ENCODE measurements at places on chromosomes 3 and 15.
A peak's percentile ranks its signal among the peaks of the same experiment; 100 is the strongest.

- peak; percentile 49 for DNase-seq
Observed at GRCh38 chr15:47384341-47384740, 333.0 kb upstream of the SEMA6D start.

GRCh38 chr3:66028457-66028856 is 10.3 kb downstream of the MAGI1 start:
- no peak for DNase-seq

DNA sequence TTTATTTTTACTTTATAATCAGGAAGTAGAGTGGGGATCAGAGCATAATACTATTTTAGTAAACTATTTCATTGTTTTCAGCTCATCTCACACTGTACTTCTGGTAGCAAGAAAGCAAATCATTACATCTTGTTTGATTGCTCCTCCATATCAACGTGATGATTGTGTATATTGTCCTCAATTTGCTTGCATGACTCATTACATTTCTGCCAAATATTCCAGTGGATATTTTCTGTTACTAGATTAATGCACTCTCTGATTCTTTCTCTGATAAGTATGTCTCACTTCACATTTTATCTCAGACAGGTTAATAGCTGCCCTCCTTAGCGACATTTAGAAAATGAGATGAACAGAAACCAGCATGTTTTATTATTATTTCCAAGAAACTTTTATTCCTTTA is 1145.3 kb downstream of the OTOL1 start:
- DNase-seq, result no peak

DNA sequence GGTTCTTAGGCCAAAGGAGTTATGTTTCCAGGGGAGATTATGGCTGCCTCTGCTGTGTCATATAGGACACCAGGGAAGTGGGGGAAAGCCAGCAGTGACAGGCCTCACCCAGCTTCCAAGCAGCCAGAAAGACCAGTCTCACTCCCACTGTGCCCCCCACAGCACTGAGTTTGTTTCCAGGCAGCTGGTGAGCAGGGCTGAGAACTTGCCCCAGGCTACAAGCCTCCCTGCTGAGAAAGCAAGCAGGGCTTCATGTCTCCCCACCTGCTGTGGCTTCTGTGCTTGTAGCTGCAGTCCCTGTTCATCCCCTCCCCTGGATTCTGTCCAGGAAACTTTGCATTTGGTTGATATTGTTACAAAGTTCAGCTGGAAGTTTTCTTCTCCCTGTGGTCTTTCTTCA is 376.3 kb downstream of the PDCD6IP start:
- no peak for DNase-seq

GRCh38 chr3:22371607-22372291 is 620.7 kb upstream of the ZNF385D start:
- peak; percentile 1 for DNase-seq

DNA sequence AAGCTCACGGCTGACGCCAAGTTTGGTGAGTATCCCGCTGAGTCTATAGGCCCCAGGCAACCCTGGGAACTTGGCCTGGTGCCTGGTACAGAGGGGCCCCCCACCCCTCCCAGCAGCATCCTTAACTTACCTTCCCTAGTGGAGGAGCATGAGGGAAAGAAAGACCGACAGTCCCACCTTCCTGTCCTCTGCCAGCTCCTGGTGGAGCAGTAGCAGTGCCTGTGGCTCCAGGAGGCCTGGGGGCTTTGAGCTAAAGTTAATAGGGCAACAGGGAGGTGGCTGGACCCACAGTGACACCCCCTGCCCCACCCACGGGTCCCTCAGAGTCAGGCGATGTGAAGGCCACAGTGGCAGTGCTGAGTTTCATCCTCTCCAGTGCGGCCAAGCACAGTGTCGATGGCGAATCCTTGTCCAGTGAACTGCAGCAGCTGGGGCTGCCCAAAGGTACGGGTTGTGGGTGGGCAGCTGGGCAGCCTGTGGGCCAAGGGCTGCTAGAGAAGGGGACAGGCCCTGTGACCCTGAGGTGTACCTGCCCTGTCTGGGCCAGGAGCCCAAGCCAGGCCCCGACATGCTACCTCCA is 2.9 kb downstream of the COMMD4 start:
- DNase-seq, result no peak

DNA sequence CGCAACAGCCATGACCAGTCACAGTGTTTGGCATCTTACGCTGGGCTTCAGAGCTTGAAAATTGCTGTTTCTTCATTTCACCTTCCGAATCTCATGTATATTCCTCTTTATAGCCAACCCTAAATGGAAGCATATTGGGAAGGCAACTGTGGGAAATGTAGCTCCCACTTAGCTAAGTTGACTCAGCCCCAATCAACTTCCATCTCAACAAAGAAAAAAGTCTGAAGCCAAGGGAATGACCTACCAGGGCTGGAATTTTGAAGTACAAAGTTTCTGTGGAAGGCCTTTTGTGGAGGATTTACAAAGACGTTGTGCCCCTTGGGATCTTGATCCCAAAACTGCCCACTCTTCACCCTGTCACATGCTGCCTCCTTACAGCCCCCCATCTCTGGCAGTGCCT is 85.2 kb upstream of the OXTR start:
- no peak for DNase-seq

- DNase-seq, result peak; percentile 19
Observed at GRCh38 chr3:176293276-176293675, 904.0 kb downstream of the TBL1XR1 start.

DNA sequence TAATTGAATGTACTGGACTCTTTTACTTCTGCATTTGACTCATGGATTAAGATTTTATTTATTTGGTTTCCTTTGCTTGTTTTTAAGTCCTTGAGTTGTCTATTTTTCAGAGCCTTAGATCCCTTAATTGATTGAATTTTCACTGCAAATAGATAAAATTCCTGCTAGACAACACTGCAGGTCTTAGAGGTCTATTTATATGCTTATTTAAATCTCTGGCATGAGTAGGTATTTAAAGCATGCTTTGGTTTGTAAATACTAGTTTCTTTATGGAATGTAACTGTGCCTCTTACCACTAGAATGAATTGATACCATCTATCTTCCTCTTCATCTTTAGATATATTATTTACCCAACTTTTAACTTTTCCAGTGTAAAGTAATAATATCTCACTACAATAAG is 20.0 kb downstream of the PLSCR5 start:
- no peak for DNase-seq

GRCh38 chr3:133426721-133427120 is 26.9 kb downstream of the BFSP2 start:
- peak; percentile 6 for DNase-seq

- no peak for DNase-seq
Observed at GRCh38 chr3:162195147-162195546, 698.5 kb downstream of the OTOL1 start.

GRCh38 chr3:155382396-155383042 is 89.0 kb upstream of the STRIT1 start:
- peak; percentile 80 for DNase-seq

DNA sequence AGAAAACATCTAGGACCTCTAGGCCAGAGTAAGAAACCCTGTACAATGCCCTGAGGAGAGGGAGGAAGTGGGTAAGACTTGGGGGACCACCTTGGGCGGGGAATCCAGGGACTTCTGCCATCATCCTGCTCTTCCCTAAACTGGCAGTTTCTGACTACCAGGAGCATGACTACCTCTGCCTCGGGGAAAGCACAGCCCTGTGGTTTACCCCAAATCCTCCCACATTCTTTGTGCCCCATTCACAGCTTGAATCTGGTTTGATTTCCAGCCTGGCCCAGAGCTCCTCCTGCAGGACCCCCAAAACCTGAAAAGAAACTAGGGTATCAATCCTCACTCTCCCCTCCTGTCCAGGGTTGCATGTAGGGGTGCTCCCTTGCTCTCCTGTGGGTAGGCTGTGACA is 4.7 kb downstream of the C3orf18 start:
- no peak for DNase-seq

DNA sequence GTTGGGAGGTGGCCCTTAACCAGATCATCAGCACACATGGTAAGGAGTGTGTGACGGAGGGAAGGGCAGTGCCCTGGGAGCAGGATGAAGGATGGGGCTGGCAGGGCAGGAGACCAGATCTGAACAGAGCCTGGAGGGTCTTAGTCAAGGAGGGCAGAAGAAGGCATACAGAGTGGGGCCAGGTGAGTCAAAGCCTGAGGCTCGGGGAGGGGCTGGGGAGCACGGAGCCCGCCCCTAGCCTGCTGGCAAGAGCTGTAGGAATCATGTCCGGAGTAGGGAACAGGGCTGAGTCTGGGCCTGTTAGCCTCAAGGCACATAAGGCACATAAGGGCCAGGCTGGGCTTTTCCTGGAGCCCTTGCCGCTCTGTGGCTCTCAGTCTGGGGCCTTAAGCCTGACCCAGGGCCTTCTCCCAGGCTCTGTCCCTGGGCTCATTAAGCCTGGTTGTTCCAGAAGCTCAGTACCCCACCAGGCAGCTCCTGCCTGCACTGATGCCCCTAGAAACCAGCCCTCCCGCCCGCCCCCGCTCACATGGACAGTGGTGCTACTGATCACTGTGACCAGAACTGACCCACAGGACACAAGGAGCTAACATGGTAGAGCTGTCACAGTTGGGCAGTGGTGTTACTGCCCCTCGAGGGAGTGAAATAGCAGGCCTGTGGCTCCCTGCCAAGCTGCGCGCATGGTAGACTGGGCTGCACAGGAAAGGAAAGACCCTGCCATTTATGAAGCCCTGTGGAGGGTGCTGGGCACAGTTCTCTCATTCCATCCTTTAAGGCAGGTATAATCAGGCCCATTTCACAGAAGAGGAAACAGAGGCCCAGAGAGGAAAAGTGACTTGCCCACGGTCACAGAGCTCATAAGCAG is 14.6 kb downstream of the ISG20 start:
- no peak for DNase-seq

DNA sequence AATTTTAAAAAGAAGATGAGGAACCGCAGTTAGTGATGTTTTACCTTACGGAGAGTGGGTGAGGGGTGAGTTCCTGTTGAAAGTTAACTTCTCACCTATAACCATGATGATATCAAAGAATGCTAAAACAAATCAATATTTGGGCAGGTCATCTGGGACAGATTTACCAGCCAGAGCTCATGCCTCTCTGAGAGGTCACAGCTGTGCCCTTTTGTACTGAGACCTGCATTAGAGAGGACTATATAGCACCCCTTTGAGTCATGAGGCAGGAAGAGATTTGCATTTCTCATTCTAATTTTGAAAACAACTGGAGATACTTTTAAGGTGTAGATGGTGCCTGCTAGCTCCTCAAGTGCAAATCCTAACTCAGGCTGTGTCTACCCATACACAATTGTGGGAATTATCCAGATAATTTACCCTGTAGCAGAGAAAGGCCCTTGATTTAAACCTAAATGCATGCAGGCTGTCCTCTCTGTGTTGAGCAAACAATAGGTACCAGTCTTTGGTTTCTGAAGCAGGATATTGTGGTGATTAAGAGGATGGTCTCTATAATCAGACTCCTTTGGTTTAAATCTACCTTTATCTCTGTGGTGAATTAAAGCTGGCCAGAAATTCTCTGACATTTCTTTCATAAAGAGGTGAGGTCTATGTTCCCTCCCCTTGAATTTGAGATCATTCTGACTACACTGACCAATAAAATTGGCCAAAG is 5.8 kb upstream of the TM4SF4 start:
- DNase-seq, result no peak

GRCh38 chr15:90816401-90817116 is 51.8 kb upstream of the FURIN start:
- no peak for DNase-seq

GRCh38 chr15:27062951-27063350 is 92.0 kb downstream of the GABRG3 start:
- peak; percentile 83 for DNase-seq

GRCh38 chr3:105906836-105907235 is 38.0 kb upstream of the CBLB start:
- peak; percentile 74 for DNase-seq

GRCh38 chr3:16913264-16913580 is 28.5 kb downstream of the PLCL2 start:
- DNase-seq, result no peak

DNA sequence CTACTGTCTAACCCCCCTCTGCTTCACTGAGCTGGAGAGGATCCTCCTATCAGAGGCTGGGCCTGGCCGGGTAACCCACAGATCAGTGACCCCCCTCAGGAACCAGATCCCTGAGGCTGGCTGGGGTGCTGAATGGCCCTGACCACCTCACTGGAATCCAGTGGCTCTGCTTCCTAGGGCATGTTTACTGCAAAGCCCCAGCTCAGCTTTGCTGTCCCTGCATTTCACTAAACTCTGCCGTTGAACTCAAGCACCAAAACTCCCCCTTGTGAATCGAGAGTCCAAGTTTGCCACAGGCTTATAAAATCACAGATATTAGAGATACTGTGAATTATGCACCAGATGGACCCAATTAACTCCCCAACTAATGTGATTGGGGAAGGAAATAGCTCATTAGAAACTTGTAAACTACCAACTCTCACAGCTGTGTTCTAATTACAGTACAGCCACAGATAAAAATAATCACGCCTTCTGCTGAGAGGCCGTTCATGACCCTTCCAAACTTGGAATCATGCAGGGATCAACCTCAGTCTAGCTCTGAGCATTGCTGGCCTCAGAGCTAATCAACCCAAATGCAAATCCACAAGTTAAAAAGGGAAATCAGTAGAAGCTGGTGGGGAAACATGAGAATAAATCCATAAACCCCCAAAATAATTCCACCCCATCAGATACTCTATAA is 47.0 kb downstream of the OCA2 start:
- DNase-seq, result no peak

GRCh38 chr15:93829115-93829870 is 402.1 kb upstream of the MCTP2 start:
- peak; percentile 89 for DNase-seq

GRCh38 chr15:70414626-70415025 is 316.9 kb upstream of the TLE3 start:
- peak; percentile 30 for DNase-seq

GRCh38 chr15:40104865-40105516 is 3.7 kb downstream of the BMF start:
- DNase-seq, result peak; percentile 90

DNA sequence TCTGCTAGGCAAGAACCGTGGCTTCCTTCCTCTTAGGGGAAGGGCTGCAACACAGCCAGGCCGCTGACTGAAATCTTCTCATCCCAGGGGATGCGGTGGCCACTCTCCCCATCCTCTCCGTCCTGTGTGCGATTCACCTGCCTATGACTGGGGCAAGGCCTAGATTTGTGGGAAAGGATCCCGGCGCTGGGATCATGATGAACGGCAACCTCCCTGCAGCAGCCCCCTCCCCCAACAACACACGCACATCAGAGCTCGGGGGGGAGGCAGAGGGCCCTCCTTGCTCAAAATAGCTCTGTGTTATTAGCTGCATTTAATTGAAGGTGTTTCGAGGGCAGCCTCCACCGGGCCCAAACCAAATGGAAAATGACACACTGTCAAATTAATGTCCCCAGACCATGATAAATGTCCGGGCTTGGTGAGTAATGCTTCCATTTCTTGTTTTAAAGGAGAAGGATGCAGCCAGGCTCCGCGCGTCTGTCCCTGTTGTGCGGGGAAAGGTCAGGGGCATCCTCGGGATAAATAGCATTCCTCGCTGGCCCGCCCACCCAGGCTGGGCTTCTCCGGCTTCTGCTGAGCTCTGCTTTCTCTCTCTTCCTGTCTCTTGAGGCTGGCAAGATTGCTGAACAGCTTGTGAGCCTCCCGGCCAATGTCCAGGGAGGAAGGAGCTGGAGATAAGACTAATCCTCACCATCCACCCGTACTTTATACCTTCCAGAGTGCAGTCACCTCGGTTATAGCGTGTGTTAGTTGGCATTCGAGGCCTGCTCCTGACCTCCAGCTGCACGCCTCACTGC is 56.4 kb upstream of the TLE3 start:
- DNase-seq, result no peak

GRCh38 chr3:70020906-70021660 is 21.6 kb downstream of the SAMMSON start:
- no peak for DNase-seq

- DNase-seq, result no peak
Observed at GRCh38 chr15:95365511-95366107, 964.9 kb upstream of the NR2F2 start.

- peak; percentile 85 for DNase-seq
Observed at GRCh38 chr15:40282147-40282868, 556 bp downstream of the ANKRD63 start.

GRCh38 chr3:115834068-115834467 is 210.8 kb downstream of the GAP43 start:
- DNase-seq, result no peak

Data from DMS53 (cell line).